Osteoblast (primary cell): ENCODE measurements at places on chromosomes 7 and 10. TPM values are rescaled to one million over a fixed set of nuclear protein-coding genes. Genes with fewer than 3 reads are reported as not detected.
A peak's percentile ranks its signal among the peaks of the same experiment; 100 is the strongest.

- DNase-seq, result peak; percentile 84
These were observed 24.2 kb upstream of the RASSF4 start for GRCh38 chr10:44935201-44935965.

DNA sequence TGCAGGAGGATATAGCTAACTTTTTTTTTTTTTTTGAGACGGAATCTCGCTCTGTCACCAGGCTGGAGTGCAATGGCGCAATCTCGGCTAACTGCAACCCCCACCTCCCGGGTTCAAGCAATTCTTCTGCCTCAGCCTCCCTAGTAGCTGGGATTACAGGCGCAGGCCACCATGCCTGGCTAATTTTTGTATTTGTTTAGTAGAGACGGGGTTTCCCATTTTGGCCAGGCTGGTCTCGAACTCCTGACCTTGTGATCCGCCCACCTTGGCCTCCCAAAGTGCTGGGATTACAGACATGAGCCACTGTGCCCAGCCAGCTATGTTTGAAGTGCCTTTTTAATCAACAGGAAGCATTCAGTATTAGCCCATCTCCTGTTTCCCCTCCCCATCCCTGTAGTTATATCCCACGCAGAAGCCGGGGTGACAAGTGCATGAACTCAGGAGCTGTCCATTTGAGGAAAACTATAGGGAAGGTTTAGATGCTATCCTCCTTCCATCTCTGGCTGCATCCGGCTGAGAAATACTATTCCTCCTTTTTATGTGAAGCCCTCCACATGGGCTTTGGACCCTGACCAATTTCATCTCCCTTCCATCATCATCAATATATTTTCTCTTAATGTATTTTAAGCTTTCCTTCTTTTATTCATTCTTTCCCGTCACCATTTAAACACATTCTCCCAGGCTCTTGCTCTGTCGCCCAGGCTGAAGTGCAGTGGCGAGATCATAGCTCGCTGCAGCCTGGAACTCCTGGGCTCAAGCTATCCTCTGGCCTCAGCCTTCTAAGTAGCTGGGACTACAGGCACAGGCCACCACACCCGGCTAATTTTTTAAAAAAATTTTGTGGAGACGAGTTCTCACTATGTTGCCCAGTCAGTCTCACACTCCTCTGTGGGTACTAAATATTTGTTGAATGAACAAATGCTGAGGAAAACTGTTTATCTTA, 1.3 kb upstream of the POT1 start:
- peak; percentile 10 for DNase-seq

DNA sequence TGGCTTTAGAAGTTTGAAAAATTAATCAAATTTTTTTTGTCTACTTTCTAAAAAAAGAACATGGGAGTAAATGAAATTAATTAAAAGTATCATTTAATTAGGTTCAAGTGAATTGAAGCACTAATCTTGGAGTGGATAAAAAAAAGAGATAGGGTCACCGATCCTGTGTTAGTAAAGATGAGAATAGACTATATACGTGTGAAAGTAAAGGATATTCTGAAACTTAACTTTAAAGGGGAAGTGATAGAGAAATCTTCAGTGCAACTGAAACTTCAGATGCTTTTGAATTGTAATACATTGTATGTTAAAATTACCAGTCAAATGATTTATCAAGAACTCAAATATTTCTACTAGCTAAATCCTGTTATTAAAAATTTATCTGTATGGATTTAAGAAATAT, 4.8 kb downstream of the NHLRC2 start:
- DNase-seq, result no peak

DNA sequence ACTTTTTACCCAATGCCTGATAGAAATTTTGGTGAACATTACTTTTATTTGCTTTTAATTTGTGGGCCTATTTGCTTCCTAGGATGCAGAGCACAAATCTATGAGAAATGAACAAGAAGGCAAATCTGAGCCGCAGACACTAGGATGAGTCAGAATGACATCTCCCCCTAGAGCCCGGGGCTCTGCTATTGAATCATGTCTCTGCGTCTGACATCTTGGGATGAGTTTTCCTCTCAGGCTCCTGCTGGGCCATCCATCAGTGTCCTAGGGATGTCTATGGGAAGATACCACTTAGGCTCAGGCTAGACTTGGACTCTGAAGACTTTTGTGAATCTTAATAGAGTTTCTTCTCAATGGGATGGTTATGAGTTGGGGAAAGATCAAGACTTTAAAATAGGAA, 157.3 kb upstream of the MTPN start:
- no peak for DNase-seq

GRCh38 chr7:129998446-129998845, 45.7 kb upstream of the UBE2H start:
- DNase-seq, result peak; percentile 61

GRCh38 chr10:70265032-70265689, 18.6 kb downstream of the NPFFR1 start:
- no peak for DNase-seq

Gene TDRD1
- 0.59 and 0.72 TPM in 2 replicates for total RNA-seq
